ENCODE measurements at places on chromosomes 1 and 21. TPM values are rescaled to one million over a fixed set of nuclear protein-coding genes. Genes with fewer than 3 reads are reported as not detected.

- no peak for DNase-seq
Measured at GRCh38 chr1:111213412-111213811, 13.0 kb upstream of the DENND2D start.

DNA sequence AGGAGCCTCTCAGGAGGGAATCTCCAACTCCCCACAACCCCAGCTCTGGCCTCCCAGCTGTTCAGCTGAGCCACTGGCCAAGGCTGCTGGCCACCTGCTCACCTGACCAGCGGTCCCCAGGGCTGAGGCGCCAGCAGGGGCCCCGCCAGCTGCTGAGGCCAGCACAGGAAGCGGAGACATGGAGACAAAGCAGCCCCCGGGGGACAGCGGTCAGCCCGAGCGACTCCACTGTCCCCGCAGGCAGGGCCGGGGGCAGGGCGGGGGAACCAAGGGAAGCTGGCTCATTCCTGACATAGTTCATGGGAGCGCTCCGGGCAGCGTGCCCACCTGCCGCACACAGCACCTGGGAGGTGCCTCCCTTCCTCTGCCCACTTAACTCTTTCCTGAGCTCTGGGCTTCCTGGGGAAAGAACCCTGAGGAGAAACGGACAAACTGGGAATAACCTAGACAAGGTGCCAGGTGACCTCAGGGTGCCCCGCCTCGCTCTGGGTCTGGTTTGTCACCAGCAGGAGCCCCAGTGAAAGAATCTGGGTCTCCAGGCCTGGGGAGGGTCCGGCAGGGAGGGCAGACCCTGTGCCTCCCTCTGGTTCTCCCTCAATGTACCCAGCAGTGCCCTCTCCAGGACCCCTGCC, 10.7 kb downstream of the EPHA2 start:
- no peak for DNase-seq

DNA sequence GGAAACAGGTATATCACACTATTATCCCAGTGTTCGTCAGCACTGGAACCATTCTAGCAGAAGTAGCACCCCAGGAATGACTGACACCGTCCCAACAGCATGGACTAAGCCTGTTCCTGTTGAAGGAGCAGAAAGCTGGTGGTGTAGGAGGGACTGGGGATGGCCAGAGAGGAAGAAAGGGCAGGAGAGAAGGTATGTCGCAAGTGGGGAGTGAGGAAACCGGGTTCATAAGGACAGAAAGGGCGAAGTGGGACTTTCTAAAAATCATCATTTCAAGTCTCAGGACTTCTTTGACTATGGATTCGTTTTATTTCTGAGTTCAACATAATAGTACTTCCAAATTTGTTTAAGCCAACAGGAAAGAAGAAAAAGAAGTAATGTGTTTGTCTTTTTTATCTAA, 19.7 kb upstream of the MX1 start:
- no peak for DNase-seq

- DNase-seq, result peak; percentile 58
Measured at GRCh38 chr1:19341201-19342061, 29.3 kb downstream of the SLC66A1 start.

DNA sequence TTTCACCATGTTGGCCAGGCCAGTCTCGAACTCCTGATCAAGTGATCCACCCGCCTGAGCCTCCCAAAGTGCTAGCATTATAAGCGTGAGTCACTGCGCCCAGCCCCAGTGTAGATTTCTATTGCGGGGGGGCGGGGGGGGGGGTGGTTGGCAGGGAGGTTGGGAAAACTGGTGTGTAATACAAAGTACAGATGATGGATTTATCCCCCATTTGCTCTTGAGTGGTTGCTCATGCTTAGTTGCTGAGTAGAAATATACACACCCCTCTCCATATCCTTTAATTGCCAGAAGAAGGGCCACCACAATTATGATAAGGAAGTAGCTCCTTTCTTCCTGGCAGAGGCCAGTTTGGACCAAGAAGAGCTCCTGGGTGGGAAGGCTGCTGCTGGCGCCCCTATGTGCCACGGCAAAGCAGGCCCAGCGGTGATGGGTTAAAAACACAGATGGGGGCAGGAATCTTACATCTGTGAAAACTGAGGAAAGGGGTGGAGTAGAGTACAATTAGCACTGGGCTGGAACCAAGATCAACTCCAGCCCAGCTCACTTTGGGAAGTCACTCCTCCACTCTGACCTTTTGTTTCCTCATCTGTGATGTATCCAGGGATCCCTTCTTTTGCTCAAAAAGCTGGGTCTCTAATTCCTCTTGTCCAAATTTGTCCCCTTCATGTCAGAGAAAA, 55.2 kb downstream of the MRPL37 start:
- no peak for DNase-seq

GRCh38 chr1:33097137-33097611, 16.2 kb downstream of the AZIN2 start:
- no peak for DNase-seq

GRCh38 chr1:33428661-33429060, 2.2 kb downstream of the PHC2 start:
- no peak for DNase-seq

DNA sequence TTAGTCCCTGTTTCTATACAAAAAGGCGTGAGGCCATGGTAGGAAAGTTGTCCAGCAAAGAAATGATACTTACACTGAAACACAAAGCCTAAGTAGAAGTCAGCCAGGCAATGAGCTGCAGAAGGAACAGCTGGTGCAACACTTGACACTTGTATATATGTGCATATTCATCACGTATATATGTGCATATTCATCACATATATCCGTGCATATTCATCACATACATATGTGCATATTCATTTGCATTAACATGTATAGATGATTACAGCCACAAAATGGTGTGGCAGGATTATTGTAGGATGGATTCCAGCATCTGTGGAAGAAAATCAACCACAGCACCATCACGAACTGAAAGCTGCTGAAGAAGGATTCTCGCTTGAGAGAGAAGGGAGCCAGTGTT, 189.0 kb upstream of the RGS18 start:
- DNase-seq, result no peak

- no peak for DNase-seq
Measured at GRCh38 chr21:42973309-42973990, 912 bp upstream of the PKNOX1 start.

GRCh38 chr1:117570988-117571409, 34.8 kb upstream of the TENT5C start:
- no peak for DNase-seq

DNA sequence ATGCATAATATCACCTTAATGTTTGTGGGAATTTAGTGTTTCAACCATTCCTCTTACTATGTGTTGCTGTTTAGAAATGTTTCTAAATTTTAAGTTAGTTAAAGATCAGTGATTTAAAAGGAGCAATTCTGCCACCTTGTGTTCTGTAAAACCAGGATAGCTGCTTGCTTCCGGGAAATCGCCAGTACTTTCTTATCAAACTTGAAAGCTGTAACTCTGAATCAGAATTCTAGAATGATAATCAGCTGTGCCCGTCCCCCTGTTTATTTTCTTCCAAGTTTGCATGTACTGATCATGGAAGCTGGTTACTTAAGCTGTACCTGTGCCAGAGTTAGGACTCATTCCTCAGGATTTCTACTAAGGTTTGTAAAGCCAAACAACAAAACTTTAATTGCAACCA, 656.4 kb downstream of the LTN1 start:
- no peak for DNase-seq

- no peak for DNase-seq
Measured at GRCh38 chr1:160219062-160219929, 14.1 kb downstream of the PEA15 start.

GRCh38 chr1:6006882-6007281, 14.7 kb upstream of the NPHP4 start:
- DNase-seq, result no peak

DNA sequence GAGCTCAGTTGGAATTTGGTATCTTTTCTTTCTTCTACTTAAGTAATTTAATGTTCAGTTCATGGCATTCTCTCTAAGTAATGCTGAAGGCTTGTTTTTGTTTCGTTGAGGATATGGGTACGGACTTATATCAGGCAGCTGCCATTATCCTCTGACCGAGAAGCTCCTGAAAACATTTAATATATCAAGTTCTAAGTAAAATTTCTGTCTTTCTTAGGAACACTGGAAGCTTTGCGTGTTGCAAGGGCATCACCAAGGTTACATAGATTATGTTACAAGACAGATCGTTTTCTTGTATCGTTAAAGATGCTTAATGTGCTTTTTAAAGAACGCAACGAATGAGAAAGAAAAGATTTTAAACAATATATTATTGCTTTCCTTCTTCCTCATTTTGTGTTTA, 1.0 kb upstream of the GALNT2 start:
- DNase-seq, result no peak

GRCh38 chr1:214363386-214363785, 82.4 kb downstream of the SMYD2 start:
- no peak for DNase-seq

GRCh38 chr1:52159033-52159789, 17.3 kb downstream of the ZFYVE9 start:
- no peak for DNase-seq

DNA sequence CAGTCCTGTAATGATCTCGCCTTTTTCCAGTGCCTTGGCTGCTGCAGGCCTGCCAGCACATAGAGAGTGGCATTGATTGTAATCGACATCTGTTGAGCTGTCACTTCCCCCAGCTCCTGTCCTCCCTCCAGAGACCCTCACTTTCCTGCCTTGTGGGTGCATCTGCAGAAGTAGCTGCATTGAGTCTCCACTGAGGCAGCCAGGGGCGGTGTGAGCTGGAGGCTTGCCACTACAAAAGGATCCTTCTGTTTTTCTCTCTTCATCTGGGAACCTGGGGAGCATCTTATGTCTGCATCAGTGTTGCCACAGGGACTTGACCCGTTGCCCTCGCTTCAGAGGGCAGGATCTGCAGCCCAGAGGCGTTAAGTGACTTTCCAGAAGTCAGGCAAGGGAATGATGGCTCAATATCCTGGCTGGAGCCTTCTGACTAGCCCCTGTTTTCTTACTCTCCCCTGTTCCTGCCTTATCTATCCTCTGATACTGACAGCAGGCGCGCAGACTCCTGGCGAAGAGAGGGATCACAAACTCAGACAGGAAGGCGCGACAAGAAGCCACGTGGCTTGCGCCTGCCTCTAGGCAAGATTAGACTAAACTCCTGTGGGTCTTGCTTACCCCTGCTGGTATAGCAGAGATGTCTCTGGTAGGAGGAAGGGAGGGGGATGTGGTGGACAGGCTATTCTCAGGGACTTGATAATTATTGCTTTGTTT, 13.3 kb upstream of the FMOD start:
- DNase-seq, result no peak

- no peak for DNase-seq
Measured at GRCh38 chr1:27106561-27107323, 48.2 kb downstream of the SLC9A1 start.

GRCh38 chr1:218811497-218811896, 362.2 kb upstream of the LYPLAL1 start:
- DNase-seq, result no peak

- no peak for DNase-seq
Measured at GRCh38 chr1:27504588-27505419, 14.8 kb upstream of the WASF2 start.

GRCh38 chr1:246032031-246032551, 475.0 kb downstream of the SMYD3 start:
- no peak for DNase-seq

GRCh38 chr1:218397752-218398339, 52.7 kb downstream of the TGFB2 start:
- no peak for DNase-seq

- DNase-seq, result no peak
Measured at GRCh38 chr21:33020558-33021100, 5.1 kb upstream of the OLIG2 start.

DNA sequence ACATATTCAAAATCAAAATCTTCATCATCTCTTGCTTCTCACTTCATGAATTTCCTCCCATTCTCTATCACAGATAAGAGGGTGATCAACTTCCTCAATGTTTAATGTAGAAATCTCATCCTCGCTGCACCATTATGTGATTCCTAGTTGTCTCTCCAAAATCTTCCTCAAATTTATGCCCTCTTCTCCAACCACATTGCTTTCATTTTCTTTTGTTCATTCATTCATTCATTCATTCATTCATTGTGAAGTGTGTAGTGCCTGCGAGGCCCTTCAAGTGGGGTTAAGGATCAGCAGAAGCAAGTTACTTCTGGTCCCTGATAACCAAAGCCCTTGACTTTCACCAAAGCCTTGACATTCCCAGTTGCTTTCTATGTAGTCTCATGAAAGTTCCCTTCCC, 33.5 kb upstream of the HIVEP3 start:
- no peak for DNase-seq

DNA sequence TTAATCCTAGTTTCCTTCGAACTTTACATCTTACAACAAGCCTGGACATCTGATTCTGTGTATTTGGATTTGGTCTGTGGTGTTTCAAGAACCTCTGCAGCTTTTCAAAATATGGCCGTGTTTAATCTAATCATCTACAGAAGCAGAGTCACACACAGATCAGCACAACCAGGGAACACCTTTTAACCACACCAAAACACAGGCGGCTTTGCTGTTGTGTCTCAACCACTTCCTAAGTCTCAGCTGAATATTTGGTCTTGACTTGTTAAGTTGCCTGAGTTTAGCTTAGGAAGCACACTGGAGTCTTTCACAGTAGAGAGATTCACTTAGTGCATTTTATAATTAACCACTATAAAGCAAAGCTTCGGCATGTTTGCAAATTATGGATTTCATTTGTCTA, 17.1 kb downstream of the ADAMTS5 start:
- no peak for DNase-seq

DNA sequence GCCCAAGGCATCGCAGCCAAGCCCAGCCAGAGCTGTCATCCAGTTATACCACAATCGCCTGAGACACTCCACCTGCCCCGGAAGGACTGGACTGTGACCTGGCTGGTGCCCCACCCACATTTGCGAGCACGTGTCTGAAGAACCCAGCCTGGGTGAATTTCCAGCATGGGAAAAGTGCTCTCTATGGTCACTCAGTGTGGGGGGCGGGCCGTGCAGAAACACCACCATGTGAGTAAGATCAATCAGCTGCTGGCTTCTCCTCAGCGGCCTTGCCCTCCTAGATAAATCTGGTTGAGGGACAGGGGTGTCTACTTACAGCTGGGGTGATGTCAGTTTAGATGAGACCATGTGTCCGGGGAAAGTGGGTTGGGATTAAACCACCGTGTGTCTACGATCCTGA, 44.8 kb downstream of the URB1 start:
- DNase-seq, result no peak

GRCh38 chr1:20429296-20429695, 56.7 kb downstream of the CAMK2N1 start:
- no peak for DNase-seq

The SLC1A7 gene
- not detected for total RNA-seq

The ALPL gene
- not detected for total RNA-seq

The ZBTB8A gene
- total RNA-seq, result not detected

The OLFM3 gene
- total RNA-seq, result not detected

The FAM72D gene
- not detected for total RNA-seq

The TRIM63 gene
- total RNA-seq, result not detected

The GJA5 gene
- total RNA-seq, result not detected

The FAM167B gene
- total RNA-seq, result 0.38 TPM

The CCDC30 gene
- total RNA-seq, result 1.3 TPM

The SPATC1L gene
- 3.0 TPM for total RNA-seq

The HFM1 gene
- total RNA-seq, result not detected

The PIK3C2B gene
- 27.1 TPM for total RNA-seq

The TDRD10 gene
- not detected for total RNA-seq

Data from CD4-positive, alpha-beta T cell (primary cell).